ENCODE measurements at places on chromosomes 5 and 9.

DNA sequence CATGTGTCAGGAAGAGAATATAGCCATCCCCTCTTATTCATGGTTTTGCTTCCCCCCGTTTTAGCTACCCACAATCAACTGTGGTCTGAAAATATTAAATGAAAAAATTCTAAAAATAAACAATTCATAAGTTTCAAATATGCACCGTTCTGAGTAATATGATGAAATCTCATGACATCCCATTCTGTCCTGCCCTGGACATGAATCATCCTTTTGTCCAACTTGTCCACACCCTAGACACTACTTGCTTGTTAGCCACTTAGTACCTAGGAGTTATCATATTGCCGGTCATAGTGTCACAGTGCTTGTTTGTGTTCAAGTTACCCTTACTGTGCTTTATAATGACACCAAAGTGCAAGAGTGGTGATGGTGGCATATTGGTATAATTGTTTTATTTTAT lies 113.5 kb downstream of the CAAP1 start:
- no peak overlapping the region for H3K27ac ChIP-seq
- H3K4me3 ChIP-seq, result no peak overlapping the region
- H3K27me3 ChIP-seq, result no peaks in the 10 kb centered on the region
- H3K36me3 ChIP-seq, result peaks cover 5% of the 10 kb centered on the region

DNA sequence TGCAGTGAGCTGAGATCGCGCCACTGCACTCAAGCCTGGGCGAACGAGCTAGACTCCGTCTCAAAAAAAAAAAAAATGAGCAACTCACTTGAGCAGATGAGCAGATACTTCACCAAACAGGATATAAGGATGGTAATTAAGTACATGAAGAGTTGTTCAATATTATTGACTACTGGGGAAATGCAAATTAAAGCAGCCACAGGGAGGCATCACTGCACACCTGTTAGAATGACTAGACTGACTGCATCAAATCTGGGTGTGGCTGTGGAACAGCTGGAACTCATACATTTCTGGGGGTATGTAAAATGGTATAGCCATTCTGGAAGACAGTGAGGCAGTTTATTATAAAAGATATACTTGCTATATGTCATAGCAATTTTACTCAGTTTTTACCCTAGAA lies 93.0 kb downstream of the WNK2 start:
- no peak for DNase-seq
- no peaks in the 10 kb centered on the region for H3K4me1 ChIP-seq
- H3K27ac ChIP-seq, result no peak overlapping the region
- no peaks in the 10 kb centered on the region for H3K36me3 ChIP-seq

- H3K36me3 ChIP-seq, result no peaks in the 10 kb centered on the region
- no peaks in the 10 kb centered on the region for H3K27me3 ChIP-seq
- no peak overlapping the region for H3K27ac ChIP-seq
- H3K4me1 ChIP-seq, result no peaks in the 10 kb centered on the region
- DNase-seq, result no peak
These were observed 1019.0 kb downstream of the CDH18 start for GRCh38 chr5:18968966-18969365.

- H3K27ac ChIP-seq, result no peak overlapping the region
- no peak for DNase-seq
- no peak overlapping the region for H3K4me3 ChIP-seq
- peaks cover 25% of the 10 kb centered on the region for H3K4me1 ChIP-seq
- no peaks in the 10 kb centered on the region for H3K27me3 ChIP-seq
- H3K36me3 ChIP-seq, result peaks cover 74% of the 10 kb centered on the region
These were observed 15.8 kb downstream of the EXOC3 start for GRCh38 chr5:458547-459353.

DNA sequence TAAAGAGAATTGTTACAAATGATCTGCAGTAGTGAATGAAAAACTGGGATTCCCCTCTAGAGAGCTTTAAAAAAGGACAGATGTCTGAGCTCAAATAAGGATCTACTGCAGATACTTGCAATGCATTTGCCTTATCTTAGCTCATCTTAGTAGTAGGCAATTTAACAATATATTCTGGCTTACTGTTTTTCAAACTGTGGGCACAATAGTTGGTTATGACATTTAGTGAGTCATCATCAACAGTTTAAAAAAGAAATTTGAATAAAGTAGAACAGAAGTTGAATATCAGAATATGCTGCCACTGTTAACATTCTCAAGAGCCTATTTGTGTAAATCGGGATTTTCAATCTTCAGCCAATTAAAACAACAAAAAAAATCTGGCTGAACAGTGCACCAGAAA lies 6.7 kb upstream of the CAST start:
- peak overlapping the region; percentile 86 for H3K27ac ChIP-seq
- H3K36me3 ChIP-seq, result peaks cover 7% of the 10 kb centered on the region
- H3K4me1 ChIP-seq, result peaks cover 42% of the 10 kb centered on the region
- H3K4me3 ChIP-seq, result no peak overlapping the region
- no peaks in the 10 kb centered on the region for H3K27me3 ChIP-seq

DNA sequence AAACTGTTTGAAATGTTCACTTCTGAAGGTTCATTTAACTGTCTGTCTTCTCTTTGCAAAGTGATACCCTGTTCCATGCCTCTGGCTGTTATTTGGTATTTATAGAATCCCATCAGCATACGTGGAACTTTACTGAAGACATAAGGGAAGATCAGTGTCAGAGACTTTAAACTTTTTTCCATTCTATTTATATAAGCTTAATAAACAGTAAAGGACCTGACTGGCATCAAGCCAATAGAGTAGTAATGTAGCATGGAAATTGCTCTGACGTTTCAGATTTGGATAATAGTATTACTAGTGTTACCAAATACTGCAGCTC lies 94.9 kb upstream of the MINAR2 start:
- no peaks in the 10 kb centered on the region for H3K4me1 ChIP-seq
- H3K27ac ChIP-seq, result no peak overlapping the region
- DNase-seq, result no peak

- H3K36me3 ChIP-seq, result no peaks in the 10 kb centered on the region
- DNase-seq, result no peak
- no peak overlapping the region for H3K27ac ChIP-seq
- no peak overlapping the region for H3K4me3 ChIP-seq
These were observed 311.0 kb downstream of the AGTPBP1 start for GRCh38 chr9:85430659-85431338.

DNA sequence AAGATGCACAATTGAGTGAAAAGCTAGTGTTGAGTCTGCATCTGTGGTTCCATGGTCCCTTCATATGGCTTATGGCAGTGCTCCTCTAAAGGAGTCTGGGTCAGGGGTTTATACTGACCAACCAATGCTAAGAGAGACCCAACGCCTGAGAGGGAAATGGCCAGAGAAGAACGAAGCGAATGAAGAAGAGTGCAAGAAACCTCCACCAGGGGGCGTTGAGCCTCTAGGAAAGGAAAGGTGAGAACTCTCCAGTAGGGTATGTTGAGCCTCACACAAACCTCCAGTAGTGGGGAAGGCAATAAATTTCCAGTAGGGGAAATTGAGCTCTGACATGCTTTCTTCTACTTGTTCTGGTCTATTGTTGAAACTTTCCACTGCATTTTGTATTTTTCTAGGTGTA lies 470.6 kb downstream of the PRDM9 start:
- H3K36me3 ChIP-seq, result no peaks in the 10 kb centered on the region
- no peaks in the 10 kb centered on the region for H3K27me3 ChIP-seq
- H3K27ac ChIP-seq, result no peak overlapping the region
- DNase-seq, result no peak

DNA sequence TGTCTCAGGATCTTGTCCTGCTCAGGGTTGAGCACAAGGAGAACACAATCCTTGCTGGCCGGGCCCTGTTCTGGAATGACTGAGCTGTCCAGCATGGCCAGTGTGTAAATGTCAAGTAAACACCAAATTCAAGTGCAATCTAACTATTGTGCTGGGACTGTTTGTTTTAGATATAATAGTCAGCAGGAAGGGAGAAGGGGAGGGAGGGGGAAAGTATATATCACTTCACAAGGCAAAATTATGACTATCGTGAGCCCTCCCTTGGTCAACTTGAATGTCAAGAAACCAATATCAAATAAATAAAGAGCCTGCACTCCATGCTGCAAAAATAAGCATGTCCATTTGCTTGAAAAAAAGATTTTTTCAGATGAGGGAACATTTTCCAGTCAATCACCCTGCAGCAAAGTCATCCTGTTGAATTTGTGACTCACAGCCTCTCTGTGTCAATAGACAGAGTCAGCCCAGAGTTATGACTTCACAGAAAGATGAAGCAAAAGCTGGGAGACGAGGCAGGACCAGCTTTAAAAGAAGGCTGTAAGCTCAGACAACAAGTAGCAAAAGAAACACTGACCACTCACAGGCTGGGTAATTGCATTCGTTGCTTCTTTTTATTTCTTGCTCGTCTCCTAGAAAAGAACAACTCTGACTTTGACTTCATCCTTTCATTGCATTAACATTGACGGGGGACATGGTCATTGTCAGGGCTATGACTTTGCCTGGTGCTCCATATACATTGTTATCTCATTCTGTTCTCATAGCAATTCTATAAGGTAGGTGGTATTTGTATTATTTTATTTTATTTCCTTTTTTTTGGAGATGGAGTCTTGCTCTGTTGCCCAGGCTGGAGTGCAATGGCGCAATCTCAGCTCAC lies 15.3 kb upstream of the KLF4 start:
- DNase-seq, result no peak
- peaks cover 7% of the 10 kb centered on the region for H3K27me3 ChIP-seq
- no peak overlapping the region for H3K4me3 ChIP-seq
- no peak overlapping the region for H3K27ac ChIP-seq
- H3K4me1 ChIP-seq, result no peaks in the 10 kb centered on the region
- H3K36me3 ChIP-seq, result no peaks in the 10 kb centered on the region

- peaks cover 19% of the 10 kb centered on the region for H3K4me1 ChIP-seq
- no peaks in the 10 kb centered on the region for H3K27me3 ChIP-seq
- H3K27ac ChIP-seq, result peak overlapping the region; percentile 92
These were observed 1.5 kb downstream of the SMARCA2 start for GRCh38 chr9:2016408-2017330.

DNA sequence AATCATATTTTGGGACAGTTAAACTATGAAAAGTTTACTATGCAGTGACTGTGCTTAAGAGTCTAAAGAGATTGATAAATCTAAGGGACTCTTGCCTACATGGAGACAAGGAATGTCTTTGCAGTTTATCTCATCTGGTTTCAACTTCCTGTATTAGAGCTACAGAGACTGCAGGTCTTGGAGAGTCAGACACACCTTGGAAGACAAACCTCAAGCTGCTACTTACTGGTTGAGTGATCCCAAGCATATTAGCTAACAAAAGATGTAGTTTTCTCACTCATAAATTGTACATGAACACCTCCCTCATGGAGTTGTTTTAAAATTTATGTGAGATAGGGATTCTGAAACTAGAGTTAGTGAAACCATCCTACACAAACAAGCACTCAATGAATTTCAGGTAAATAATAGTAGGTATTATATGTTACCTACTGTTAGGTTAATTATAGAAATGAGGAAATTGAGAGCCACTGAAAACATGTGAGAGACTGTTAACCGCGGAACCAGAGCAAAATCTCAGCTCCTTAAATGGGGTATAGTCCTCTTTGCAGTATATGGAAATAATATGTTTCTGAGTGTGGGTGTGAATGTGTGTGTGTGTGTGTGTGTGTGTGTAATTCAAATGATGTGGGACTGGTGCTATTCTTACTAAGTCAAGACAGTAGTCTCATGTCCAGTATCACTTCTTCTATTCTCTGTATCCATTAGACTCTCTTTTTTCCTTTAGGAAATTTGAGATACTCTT lies 752.1 kb downstream of the DTWD2 start:
- no peak overlapping the region for H3K4me3 ChIP-seq
- H3K27me3 ChIP-seq, result no peaks in the 10 kb centered on the region
- H3K27ac ChIP-seq, result no peak overlapping the region
- H3K36me3 ChIP-seq, result peaks cover 3% of the 10 kb centered on the region
- H3K4me1 ChIP-seq, result no peaks in the 10 kb centered on the region
- DNase-seq, result no peak
